ENCODE measurements at places on chromosomes 4 and X.
A peak's percentile ranks its signal among the peaks of the same experiment; 100 is the strongest.

GRCh38 chr4:25182937-25183336 is 22.7 kb upstream of the SEPSECS start:
- no peak for DNase-seq

DNA sequence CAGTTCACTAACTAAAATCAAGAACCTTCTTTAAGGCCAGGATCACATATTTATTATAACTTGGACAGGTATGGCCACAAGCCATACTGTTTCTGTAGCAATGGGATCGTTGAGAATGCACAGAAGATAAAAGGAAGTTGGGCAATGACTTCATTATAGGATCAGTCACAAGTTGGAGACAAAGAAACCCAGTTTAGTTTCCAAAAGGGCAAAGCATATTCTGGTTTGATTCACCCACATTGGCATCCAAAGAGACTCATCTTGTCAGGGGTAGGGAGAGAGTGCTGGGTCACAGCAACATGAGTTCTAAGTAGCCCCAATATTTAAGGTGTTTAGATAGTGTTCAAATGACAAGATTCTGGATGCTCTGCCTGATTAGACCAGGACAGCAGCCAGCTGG is 317.1 kb upstream of the GALNT7 start:
- DNase-seq, result no peak

- DNase-seq, result no peak
Observed at GRCh38 chr4:143410015-143410414, 73.3 kb downstream of the GAB1 start.

DNA sequence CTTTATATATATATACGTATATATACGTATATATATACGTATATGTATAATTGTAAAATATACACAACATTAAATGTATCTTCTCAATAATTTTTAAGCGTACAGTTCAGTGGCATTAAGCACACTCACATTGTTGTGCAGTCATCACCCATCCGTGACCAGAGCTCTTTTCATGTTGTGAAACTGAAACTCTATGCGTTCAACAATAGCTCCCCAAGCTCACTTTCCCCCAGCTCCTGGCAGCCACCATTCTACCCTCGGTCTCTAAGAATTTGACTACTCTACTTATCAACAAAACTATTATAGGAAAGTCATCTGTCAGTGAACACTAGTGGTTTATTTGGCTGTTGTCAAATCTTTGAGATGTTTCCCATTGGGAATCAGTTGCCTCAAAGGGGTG is 621.8 kb upstream of the GALNT7 start:
- no peak for DNase-seq

DNA sequence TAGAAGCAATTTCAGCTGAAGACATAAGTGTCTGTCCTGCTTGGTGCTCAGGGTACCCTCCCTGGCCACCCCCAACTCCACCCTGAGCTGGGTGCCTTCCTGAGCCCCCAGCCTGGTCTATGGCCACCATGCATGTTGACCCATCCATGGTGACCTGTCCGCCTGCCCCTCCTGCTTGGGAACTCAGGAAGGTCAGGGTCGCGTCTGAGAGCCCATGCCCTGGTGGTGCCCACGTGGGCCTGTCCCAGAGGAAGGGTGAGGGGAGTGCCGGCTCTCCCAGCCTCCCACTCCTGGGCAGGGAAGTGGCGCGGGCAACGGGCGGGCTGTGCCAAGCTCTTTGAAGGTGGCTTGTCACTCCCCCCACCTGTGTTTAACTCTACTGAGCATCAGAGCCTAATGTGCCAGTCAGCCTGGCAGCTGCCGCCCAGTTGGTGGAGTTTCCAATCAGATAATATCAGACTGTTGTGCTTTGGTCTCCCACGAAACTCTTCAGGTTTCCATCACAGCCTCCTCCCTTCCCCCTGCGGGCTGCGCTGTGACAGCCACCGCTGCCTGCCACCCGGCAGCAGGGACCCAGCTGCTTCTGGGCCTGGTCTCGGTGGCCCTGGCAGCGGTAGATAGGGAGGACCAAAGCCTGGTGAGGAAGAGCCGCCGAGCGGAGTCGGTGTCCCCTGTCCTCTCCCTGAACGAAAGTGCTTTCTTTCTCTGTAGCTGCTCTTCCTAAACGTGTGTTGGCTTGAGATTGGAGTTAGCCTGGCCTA is 4.8 kb downstream of the SH3BP2 start:
- peak; percentile 69 for DNase-seq

DNA sequence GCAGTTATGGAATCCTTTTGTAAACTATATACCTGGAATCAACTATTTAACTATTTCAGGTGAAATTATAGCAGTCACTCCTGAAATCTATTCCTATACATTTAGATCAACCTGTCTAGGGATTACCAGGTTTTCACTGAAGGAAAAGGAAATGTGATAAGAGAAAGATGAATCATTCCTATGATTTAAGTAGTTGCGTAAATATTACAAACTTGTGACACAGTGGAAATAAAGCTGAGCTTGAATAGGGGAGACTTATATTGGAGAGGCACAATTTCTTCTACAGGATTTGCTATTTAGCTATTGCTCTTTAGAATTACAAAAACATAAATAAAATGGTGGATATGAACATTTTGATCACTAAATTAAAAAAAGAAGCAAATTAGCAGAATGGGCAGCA is 284.1 kb upstream of the EPHA5 start:
- DNase-seq, result no peak

GRCh38 chrX:99703473-99703872 is 706.6 kb downstream of the PCDH19 start:
- DNase-seq, result no peak

- DNase-seq, result no peak
Observed at GRCh38 chr4:10025230-10025806, 4.0 kb upstream of the SLC2A9 start.

DNA sequence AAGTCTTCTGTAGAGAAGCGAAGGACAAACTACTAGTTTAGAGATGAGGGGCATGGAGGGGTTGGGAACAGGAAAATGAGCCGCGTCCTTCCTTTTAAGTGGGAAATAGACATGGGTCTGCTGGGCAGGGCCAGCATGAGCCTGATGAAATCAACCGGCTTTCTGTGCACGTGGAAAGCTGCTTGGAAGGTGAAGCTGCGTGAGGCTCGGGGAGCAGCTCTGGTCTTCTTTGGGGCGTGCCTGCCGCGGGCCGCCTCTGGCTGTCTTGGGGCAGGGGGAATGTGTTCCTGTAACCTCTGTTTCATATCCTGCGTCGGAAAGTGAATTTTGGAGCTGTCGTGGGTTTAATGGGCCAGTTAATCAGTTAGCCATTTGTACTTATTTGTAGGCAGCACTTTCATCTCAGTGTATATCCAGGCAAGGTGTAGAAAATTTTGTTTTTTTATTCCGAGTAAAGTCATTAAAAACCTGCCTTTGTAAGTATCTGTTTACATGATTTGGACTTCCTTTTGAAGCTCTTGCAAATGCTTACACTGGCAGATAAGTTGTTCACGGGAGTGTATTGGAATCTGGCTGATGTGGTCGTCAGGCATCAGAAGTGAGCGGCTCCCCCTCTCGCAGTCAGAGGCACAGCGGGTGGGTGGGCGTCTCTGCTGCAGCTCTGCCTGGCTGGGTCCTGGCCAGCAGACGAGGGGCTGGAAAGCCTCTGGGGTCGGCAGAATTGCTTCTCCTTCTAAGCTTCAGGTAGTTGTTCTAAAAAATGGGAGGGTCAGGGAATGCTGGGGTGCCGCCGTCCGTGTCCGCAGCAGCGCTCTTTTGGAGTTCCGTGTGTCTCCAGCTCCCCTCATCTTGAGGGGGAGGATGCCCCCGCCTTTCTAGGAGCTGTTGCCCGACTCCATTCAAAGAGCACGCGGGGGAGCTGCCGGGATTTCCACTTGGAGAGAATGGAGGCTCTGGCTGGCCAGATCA is 70.5 kb upstream of the HGFAC start:
- no peak for DNase-seq

DNA sequence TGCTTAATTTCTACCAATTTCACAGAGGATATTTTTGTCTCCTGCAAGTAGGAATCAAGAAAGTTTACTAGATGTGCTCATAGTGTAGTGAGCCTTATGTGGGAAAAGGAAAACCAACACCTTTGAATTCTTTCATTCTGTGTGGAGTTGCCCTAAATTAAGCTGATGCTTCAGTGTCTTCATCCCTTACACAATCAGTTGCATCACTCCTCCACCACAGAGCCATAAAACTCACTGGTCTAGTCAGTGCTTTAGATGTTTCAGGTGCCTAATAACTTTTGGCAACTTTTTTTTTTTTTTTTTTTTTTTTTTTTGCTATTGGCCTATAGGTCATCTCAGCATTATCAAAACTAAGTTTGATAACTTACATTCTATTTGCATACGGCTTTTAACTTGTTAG is 41.5 kb downstream of the HHIP start:
- no peak for DNase-seq

DNA sequence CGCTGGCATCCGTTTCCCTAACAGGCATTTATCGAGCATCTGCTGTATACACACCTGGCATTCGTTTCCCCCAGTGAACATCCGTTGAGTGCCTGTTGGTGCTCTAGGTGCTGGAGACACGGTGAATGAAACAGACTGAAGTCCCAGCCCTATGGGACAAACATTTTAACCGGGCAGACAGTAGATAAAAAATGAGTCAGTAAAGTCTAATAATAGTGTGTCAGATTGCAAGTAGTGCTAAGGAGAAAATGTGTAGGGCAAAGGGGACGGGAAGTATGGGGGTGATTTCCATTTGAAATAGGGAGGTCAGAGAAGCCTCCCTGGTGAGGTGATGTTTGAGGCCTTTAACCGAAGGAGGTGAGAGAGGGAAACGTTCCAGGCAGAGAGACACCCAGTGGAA is 5.3 kb upstream of the EBP start:
- no peak for DNase-seq

GRCh38 chrX:51825436-51825835 is 68.0 kb upstream of the MAGED1 start:
- DNase-seq, result no peak

DNA sequence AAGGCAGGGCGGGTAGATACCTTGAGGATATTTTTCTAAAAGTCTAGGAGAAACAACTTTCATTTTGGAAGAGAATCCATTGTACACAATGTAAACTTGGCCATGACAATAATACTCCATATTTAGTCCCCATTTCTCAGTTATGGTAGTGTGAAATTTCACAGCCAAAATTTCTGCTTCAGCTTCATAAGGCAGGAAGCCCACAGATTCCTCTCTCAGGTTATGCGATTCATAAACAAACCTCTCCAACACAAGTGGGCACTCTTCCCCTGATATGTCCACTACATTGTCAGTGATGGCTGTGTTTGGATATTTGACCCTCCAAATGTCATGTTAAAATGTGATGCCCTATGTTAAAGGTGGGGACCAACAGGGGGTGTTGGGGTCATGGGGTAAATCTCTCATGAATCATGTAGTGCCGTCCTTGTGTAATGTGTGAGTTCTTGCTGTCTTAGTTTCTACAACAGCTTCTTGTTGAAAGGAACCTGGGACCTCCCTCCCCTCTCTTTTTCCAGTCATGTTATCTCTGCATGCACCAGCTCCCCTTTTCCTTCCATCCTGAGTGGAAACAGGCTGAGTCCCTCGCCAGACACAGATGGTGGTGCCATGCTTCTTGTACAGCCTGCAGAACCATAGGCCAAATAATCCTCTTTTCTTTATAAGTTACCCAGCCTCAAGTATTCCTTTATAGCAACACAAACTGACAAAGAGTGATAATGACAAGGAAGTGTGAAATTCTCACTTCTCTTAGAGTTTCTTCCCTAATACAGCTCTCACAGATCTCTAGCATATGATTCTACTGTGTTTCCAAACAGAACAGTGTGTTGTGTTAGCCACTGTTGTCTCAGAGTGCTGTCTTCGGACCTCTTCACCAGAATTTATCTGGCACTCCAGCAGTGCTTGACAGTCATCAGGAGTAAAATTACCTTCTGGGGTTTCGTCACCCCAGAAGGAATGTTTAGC is 598.4 kb upstream of the GNPDA2 start:
- DNase-seq, result no peak

- no peak for DNase-seq
Observed at GRCh38 chrX:10175319-10175871, 18.6 kb downstream of the CLCN4 start.

DNA sequence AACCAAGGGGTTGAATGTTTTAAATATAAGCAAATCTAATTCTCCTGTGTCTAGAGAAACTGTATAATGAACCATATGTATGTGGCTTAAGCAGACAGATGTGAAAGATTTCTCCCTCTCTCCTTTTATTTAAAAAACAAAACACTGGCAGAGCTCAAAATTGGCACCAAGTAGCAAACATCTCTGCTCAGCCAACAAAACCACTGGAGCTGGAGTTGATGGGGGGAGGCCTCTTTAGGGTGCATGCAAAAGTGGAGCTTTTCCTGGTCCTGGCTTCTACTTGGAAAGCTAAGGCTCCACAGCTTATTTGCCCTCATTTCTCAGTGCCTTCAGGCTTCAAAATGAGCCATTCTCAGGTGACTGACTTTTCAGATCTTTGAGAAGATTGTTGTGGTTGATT is 95.6 kb downstream of the REPS2 start:
- no peak for DNase-seq

DNA sequence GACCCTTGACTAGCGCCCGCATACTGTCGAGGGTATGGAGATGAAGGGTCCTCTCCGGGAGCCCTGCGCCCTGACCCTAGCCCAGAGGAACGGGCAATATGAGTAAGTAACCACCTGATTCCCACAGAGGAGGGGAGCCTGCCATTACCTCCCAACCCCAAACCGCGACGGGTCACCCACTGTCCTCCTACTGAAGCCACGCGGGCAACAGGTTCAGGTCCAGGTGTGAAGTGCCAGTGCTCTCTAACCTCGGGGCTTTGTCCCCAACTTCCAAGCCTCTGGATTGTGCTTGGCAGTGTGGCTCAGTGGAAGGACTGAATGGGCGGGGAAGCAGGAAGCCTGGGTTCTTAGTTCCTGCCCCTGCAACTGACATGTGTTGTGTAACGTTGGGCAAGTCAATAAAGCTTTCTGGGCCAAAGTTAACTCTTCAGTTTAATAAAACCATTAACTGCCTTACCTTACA is 694 bp downstream of the OCRL start:
- no peak for DNase-seq

- DNase-seq, result no peak
Observed at GRCh38 chrX:31036895-31037294, 34.9 kb downstream of the FTHL17 start.

GRCh38 chr4:53321151-53321983 is 44.5 kb downstream of the SCFD2 start:
- no peak for DNase-seq

DNA sequence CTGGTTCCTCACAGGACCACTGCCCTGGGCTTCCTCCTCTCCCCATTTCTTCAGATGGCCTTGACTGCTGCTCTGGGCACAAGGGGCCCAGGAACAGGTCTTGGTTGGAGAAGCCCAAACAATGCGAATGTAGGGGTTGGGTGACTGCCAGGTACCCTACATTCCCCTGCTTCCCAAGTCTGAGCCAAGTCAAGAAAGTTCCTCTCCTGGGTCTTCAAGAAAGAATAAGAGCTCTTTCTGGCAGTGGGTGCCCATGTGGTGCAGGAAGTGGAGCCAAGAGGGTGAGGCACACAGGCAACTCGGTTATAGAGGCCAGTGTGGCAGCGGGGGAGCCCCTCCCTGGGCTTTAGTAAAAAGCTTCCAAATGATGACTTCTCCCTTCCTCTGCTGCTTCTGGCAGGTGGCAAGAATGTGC is 2.7 kb downstream of the SLC34A2 start:
- no peak for DNase-seq

DNA sequence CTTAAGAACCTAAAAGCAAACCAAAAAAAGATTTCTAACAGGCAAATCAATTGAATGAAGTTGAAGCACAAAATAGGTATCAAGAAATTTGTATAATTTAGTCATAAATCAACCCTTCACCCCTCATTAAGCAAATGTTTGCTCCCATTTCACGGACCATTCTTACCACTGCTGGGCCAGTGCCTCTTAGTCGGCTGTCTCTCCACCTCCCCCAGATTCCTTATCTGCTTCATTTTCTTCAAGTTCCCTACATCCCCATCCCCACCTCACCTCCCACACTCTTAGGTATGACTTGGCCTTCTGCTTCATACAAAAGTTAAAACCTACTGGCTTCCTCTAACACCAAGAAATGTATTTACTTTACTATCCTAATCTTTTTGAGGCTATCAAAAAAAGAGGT is 11.8 kb downstream of the AASDH start:
- no peak for DNase-seq

Measured in CD4-positive, alpha-beta memory T cell (primary cell).